Small intestine (tissue), 16 donors: ENCODE measurements at places on chromosomes 5 and 9. TPM values are rescaled to one million over a fixed set of nuclear protein-coding genes. Genes with fewer than 3 reads are reported as not detected.

GRCh38 chr5:32526810-32527209 is 58.5 kb upstream of the SUB1 start:
- no peaks in the 10 kb centered on the region for H3K4me1 ChIP-seq
- H3K36me3 ChIP-seq = no peaks in the 10 kb centered on the region
- H3K27ac ChIP-seq = no peak overlapping the region
- no peaks in the 10 kb centered on the region for H3K27me3 ChIP-seq
- no peak for DNase-seq

Gene PTGDS
- 2.0 TPM for polyA plus RNA-seq

DNA sequence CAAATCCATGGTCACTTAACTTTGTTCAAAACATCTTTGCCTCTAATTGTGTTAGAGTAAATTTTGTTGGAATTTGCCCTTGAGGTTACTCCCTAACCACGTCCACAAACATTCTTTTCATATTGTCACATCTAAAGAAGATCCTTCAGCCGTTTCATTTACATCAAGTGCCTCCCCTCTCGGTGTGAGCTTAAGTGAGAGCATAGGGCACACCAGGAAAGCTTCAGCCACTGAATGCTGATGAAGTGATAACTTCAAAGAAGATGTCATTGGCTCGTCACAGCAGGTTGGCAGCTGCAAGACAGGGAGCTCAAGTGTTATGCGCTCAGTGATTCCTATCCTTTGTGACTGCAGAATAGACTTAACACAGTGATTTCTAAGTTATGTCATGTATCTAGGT is 49.6 kb upstream of the ADAMTS19 start:
- no peaks in the 10 kb centered on the region for H3K36me3 ChIP-seq
- no peak overlapping the region for H3K4me3 ChIP-seq
- H3K27ac ChIP-seq = no peak overlapping the region

DNA sequence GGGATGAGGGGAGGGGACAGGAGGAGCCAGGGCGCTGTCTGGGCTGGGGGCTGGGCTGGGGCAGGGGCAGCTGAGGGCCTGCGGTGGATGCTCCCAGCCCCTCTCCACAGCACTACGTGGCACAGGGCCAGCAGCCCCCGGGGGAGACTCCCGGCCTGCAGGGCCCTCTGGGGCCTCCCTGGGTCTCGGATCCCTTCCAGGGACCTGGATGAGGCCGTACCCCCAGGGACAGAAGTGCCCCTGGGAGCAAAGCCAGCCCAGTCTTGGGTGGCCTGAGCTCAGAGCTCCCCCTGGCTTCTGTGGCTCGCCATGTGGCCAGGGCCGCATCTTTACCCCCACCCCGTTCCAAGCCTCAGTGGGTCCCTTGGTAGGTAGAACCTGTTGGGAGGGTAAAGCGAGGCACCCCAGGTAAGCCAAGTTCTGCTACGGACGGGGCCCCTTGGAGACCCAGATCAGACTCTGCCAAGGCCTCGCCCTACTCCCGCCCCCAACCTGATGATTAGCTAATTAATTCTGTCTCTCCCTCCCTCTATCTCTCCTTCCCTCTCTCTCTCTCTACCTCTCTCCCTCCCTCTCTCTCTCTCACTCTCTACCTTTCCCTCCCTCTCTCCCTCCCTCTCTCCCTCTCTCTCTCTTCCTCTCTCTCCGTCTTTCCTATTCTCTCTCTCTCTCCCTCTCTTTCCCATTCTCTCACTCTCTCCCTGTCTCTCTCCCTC is 24.3 kb downstream of the KCNT1 start:
- no peaks in the 10 kb centered on the region for H3K36me3 ChIP-seq
- no peak overlapping the region for H3K4me3 ChIP-seq
- DNase-seq = no peak
- H3K4me1 ChIP-seq = no peaks in the 10 kb centered on the region
- no peak overlapping the region for H3K27ac ChIP-seq

Gene PDE6A
- not detected for polyA plus RNA-seq

DNA sequence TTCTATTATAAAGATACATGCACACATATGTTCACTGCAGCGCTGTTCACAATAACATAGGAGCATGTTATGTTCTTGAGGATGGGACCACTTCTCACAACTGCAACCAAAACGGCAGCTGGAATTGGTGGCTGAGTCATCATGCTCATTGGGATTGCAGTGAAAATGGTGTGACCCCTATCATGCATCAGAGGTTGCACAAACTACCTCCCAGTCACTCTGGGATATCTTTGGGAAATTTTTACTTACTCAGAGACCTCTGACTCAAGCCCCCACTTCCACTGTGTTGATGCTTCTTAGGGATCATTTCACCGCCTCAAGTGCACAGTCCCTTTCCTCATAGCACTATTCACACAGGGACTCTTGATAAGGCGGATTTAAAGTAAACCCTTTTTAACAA is 474.1 kb downstream of the BNC2 start:
- H3K27me3 ChIP-seq = no peaks in the 10 kb centered on the region
- no peak for DNase-seq
- H3K4me3 ChIP-seq = no peak overlapping the region
- no peak overlapping the region for H3K27ac ChIP-seq
- no peaks in the 10 kb centered on the region for H3K36me3 ChIP-seq
- peaks cover 2% of the 10 kb centered on the region for H3K4me1 ChIP-seq

Gene C9orf153
- polyA plus RNA-seq = not detected

- H3K27ac ChIP-seq = no peak overlapping the region
- no peaks in the 10 kb centered on the region for H3K4me1 ChIP-seq
- no peak for DNase-seq
- H3K36me3 ChIP-seq = no peaks in the 10 kb centered on the region
- no peak overlapping the region for H3K4me3 ChIP-seq
These were observed 44.1 kb downstream of the DCP2 start for GRCh38 chr5:113020461-113021273.

- H3K4me3 ChIP-seq = no peak overlapping the region
- H3K4me1 ChIP-seq = no peaks in the 10 kb centered on the region
- peaks cover 13% of the 10 kb centered on the region for H3K36me3 ChIP-seq
- no peak for DNase-seq
These were observed 1.4 kb upstream of the THG1L start for GRCh38 chr5:157729858-157730257.

DNA sequence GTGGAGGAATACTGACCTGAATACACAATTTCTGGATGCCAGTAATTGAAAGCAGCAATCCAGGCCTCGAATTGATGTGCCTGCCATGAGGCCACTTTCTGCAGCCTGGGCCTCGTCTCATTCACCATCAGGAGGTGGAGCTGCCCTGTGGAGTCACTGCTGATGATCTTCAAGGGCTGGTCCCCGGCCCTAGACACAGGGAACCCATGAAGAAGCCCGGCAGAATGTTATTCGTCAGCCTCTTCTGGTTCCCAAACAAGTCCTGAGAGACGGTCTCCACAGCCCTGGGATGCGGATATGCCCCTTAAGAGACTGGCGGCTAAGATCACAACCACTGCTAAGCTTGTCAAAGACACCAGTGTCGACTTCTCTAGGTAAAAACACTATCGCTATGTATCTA is 4.5 kb downstream of the DPH7 start:
- no peak overlapping the region for H3K27ac ChIP-seq
- peaks cover 58% of the 10 kb centered on the region for H3K36me3 ChIP-seq
- no peaks in the 10 kb centered on the region for H3K27me3 ChIP-seq
- no peak overlapping the region for H3K4me3 ChIP-seq
- DNase-seq = no peak

DNA sequence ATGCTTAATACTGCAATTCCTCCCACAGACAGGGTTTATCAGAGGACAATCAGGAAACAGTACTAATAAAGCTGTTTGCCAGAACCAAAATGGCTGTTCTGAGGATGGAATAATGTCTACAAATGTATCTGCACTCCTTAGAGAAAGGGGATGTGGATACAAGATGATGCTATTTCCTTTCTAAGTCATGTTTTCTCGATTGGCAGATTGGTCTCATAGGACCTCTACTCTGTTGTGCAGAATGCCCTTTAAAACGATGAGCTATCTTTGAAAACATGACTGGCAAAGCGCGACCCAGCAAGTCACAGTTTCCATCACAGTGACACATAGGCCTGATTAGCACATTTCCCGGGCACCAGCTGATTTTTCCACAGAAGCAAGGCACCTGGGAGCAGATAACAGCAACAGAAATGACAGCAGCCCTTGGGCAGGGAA is 54.0 kb downstream of the AOPEP start:
- DNase-seq = no peak
- H3K4me3 ChIP-seq = no peak overlapping the region
- no peak overlapping the region for H3K27ac ChIP-seq
- no peaks in the 10 kb centered on the region for H3K36me3 ChIP-seq
- no peaks in the 10 kb centered on the region for H3K27me3 ChIP-seq

GRCh38 chr9:112863214-112863613 is 27.5 kb downstream of the SLC46A2 start:
- no peaks in the 10 kb centered on the region for H3K27me3 ChIP-seq
- no peaks in the 10 kb centered on the region for H3K36me3 ChIP-seq
- H3K27ac ChIP-seq = no peak overlapping the region

DNA sequence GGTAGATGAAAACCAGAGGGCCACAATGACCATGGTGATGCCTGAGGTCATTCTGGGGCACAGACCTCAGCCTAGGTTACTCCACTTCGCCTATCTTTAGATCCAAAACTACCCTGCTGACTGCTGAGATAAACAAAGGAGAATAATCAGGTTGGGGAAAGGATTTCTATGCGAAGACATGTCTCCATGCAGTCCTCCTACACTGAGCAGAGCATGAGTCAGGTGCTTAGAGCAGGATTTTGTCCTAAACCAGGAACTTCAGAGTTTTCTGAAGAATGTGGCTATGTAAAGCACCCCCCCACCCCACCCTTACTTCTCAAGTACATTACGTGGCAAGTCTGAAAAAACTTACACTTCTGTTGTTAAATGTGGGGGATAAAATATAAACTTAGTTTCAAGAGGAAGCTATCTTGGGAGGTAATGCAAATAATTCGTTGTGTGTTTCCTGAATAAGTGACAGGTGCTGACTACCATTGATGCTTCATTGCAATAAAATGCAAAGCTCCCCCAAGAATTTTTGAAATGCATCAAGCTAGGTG is 19.4 kb downstream of the PDCD1LG2 start:
- H3K4me1 ChIP-seq = no peaks in the 10 kb centered on the region
- H3K36me3 ChIP-seq = no peaks in the 10 kb centered on the region
- no peaks in the 10 kb centered on the region for H3K27me3 ChIP-seq
- DNase-seq = no peak
- H3K27ac ChIP-seq = no peak overlapping the region

Gene ACSL6
- 0.89 TPM for polyA plus RNA-seq

DNA sequence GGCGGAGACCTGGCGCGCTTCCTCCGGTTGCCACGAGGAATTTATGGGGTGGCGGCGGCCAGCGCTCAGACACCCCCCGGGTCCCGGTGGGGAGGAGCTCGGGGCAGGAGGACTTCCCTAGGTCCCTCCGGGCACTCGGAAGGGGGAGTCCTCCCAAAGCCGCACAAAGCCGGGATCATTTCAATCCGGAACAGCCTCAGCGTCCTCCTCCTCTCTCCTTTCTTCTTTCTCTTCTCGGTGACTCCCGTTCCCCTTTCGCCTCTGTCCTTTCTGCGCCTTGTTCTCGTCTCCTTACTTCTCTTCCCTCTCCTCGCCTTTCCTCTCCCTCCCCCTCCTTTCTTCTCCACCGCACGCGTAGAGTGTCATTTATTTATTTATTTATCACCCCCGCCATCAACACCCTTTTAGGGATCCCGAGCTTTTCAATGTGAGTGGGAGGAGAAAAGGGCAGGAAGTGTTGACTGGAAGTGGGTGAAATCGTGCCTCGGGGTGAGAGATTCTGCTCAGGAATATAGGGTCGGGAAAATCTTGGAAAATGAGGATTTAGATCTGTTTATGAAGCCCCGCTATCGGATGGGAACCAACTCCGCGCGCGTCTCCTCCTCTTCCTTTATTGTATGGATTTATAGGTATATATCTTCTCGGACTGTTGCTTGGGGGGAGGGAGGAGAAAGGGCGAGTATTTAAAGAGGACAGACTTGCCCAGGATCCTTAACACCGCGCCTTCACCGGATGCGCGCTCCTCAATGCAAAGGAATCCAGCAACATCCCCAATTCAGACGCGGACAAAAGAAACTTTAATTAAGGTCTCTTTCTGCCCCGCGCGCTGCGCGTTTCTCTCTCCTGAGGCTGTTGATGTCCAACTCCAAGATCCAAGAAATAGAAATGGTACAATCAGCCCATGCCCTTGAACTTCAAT is 2.0 kb upstream of the ZNF462 start:
- peaks cover 14% of the 10 kb centered on the region for H3K4me1 ChIP-seq
- H3K36me3 ChIP-seq = no peaks in the 10 kb centered on the region
- H3K27ac ChIP-seq = peak overlapping the region; percentile 36
- peak overlapping the region; percentile 94 for H3K4me3 ChIP-seq
- peak; percentile 23 for DNase-seq
- H3K27me3 ChIP-seq = no peaks in the 10 kb centered on the region

Gene LRRC8A
- polyA plus RNA-seq = 16.8 TPM
